ENCODE measurements at places on chromosomes 7 and 10.

GRCh38 chr7:153217032-153217431, 457.5 kb downstream of the ACTR3B start:
- no peak for DNase-seq

DNA sequence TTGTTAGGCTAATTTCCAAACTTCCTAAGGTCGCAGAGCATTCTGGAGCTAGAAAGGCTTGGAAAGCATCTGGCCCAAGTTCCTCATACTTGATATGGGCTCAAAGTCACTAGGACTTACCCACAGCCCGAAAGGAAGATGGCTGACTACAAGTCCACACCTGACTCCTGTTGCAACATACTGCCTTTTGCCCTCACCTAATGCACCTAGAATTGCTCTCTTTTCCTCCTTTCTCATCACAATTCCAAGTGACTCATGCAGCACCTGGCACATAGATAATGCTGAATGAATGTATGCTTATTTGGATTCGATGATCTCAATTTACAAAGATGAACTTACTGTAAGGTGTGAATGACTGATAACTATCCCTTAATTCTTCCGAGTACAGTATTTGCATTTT, 131.5 kb downstream of the SORBS1 start:
- DNase-seq = no peak

GRCh38 chr7:2602406-2603043, 29.3 kb upstream of the TTYH3 start:
- DNase-seq = no peak

DNA sequence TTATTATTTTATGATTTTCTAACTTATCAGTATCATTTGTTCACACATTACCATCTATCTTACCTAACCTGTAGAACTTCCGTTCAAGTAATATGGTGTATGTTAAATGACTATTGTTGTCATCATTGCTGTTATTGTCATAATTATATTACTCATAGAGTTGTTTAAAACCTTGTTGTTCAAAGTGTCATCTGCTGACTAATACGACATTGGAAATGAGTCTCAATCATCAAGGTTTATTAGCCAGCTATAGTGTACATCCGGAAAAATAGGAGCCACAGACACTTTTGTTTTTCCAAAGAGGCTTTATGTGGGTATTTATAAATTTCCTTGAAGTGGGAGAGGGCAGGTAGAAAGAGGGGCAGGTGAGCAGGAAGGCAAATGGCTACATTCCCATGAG, 386.9 kb upstream of the LRRTM3 start:
- no peak for DNase-seq

GRCh38 chr10:130354573-130354954, 218.4 kb downstream of the GLRX3 start:
- no peak for DNase-seq

DNA sequence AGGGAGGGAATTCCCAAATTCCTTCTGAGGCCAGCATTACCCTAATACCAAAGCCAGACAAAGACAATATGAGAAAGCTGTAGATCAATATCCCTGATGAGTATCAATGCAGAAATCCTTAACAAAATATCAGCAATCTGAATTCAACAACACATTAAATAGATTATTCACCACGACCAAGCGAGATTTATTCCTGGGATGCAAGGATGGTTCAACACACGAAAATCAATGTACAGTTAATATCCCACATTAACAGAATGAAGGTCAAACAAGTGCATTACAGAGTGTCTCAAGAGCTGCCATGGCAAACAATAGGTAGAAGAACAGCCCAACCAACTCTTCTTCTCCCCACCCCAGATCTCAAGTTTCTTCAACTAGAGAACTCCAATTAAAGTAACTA, 6.1 kb downstream of the ECD start:
- DNase-seq = no peak
